ENCODE measurements at places on chromosomes 2 and 18.

GRCh38 chr2:56260415-56260814 lies 76.6 kb downstream of the CCDC85A start:
- DNase-seq, result no peak

DNA sequence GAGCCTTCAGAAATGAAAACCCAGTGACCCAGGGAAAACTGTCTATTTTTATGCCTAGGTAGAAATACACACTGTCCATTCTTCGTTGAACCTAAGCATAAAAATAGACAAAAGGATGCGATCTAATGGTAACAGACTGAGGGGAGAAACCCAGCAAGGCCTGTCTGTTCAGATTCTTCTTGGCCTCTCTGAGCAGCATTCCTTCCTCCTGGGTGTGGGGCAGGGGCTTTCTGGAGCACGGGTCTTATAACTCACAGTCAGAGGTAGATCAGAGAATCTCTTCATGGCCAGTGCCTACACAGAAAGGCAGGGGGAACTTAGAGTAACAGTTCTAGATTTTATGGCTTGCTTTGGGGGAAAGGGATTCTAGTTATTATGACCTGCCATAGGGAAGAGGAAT lies 56.0 kb downstream of the PKDCC start:
- DNase-seq, result no peak

- DNase-seq, result no peak
Measured at GRCh38 chr2:44168681-44169154, at the start of gene PPM1B. Gene PPM1B (plus strand): TSS chr2:44168875. CDS start chr2:44201200, 32,325 bp downstream.

- DNase-seq, result no peak
Measured at GRCh38 chr2:171675810-171676345, 11.4 kb upstream of the DYNC1I2 start.

GRCh38 chr2:3681625-3682024 lies 21.8 kb upstream of the DCDC2C start:
- no peak for DNase-seq

DNA sequence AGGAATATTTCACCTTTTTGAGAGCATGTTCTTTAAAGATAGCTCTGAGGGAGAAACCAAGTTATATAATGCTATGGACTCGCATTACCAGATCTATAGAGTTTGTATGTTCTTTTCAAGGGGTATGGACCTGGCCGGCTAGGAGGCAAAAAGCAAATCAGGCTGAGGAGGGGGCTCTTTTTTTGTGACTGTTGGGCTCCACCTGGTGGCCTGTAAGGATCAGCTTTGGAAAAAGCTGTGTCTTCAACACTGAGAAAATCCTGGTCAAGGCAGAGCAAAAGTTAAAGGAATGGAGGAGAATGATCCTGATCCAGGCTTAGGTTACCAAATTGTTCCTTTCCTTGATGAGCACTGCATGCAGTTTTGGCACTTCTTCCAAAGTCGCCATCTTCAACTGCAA lies 180.5 kb downstream of the DIS3L2 start:
- peak; percentile 6 for DNase-seq

DNA sequence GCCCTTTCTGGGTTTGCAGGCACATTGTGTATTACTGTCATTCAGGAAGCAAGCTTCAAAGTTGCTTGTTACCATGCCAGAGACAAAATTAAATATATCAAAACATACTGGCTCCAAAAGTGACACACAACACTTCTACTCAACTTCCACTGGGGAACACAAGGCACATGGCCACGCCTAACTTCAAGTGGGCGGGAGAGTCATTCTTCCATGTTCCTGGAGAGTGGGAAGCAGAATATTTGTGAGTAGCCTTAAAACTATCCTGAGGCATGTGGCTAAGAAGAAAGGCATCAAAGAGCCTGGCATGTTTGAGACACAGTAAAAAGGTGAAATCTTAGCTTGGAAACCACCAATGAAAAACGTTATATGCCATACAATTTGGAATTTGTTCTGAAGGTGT lies 90.5 kb upstream of the TACR1 start:
- DNase-seq, result no peak

GRCh38 chr2:10190255-10190654 lies 67.7 kb downstream of the RRM2 start:
- DNase-seq, result no peak

DNA sequence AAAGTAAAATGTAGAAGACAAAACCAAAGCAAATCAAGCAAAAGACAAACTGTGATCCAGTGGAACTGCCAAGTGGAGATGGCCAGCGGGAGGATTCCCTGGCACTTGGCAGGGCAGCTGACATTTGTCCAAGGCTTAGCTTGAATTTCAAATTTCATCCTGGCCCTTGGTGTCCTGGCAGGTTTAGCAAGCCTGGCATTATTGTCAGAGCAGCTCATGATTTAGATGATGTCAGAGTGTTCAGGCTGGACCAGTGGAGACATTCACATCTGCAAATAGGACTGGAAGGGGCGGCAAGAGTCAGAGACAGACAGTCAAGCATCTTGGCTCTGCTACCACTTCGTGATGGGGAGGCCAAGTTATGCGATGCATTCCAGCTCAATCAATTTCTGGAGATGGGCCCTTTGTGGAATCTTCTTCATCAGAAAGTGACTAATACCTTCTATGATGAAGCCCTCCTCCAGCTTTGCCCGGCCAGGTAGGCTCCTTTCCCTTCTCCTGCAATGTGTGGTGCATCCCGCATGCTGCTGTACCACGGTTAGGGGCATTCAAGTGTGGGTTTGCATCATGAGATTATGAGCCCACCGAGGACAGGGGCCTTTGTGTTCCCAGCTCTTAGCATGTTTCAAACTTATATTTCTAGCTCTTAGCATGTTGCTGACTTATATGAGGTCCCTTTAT lies 199.7 kb downstream of the ANKRD30B start:
- DNase-seq, result no peak

GRCh38 chr2:204069804-204070203 lies 133.2 kb downstream of the ICOS start:
- no peak for DNase-seq

DNA sequence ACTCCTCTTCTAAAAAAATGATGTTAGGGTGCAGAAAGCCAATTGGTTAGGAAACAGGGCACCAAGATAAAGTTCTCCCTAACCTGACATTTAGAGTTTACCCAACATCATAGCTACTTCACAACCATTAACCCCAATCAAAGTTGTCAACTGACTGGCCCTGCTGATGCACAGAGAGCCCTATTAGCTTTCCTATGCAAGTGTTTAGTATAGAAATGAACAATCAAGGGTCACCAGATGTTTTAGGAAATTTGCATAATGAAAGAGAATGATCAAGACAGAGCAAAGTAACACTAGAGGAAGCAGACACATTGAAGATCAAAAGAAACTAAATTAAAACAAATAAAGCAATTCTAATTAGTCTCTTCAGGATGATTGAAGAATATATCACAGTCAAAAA lies 64.2 kb upstream of the DCC start:
- DNase-seq, result no peak

DNA sequence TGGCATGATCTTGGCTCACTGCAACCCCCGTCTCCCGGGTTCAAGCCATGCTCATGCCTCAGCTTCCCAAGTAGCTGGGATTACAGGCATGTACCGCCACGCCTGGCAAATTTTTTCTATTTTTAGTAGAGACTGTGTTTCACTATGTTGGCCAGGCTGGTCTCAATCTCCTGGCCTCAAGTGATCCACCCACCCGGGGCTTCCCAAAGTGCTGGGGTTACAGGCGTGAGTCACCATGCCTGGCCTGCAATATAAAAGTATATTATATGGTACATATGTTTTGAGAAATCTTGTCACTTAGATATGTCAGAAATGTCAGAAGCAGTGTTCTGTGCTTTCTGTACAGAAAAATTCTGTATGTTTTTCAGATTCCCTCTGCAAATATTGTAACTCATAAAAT lies 19.2 kb upstream of the XPO1 start:
- DNase-seq, result no peak

GRCh38 chr2:185785156-185785555 lies 46.6 kb downstream of the FSIP2 start:
- DNase-seq, result no peak

DNA sequence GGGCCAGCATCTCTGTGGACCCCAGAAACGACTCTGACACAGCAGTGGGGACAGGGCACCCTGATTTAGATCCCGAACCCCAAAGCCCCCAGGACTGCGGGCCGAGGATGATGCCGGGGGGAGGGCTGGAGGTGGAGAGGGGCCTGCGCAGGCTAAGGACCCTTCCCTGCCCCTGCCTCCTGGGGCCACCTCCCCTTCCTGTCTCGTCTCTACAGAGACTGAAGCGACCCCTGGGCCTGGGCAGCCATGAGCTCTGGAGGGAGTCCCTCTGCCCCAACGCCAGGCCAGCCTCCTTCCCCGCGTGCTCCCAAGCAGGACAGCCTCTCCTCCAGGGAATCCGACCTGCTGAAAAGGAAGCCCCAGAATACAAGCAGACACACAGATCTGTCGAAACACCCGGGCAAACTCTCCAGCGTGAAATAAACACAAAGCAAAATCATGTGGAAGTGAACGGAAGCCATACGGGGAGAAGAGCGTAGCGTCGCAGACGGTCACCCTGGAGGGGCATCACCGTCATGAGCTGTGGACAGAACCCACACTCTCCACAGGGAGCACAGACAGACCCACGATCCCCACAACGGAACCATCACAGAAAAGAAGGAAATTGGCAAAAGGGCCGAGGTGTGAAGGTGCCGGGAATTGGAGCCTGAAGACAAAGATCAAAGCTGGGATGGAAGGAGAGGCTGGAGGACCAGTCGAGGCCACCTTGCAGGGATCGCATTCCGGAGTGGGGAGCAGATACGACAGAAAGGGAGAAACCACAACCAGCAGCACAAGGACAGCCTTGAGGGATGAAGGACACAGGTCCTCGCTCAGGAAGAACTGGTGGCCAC lies 51.0 kb upstream of the CTDP1 start:
- DNase-seq, result no peak

DNA sequence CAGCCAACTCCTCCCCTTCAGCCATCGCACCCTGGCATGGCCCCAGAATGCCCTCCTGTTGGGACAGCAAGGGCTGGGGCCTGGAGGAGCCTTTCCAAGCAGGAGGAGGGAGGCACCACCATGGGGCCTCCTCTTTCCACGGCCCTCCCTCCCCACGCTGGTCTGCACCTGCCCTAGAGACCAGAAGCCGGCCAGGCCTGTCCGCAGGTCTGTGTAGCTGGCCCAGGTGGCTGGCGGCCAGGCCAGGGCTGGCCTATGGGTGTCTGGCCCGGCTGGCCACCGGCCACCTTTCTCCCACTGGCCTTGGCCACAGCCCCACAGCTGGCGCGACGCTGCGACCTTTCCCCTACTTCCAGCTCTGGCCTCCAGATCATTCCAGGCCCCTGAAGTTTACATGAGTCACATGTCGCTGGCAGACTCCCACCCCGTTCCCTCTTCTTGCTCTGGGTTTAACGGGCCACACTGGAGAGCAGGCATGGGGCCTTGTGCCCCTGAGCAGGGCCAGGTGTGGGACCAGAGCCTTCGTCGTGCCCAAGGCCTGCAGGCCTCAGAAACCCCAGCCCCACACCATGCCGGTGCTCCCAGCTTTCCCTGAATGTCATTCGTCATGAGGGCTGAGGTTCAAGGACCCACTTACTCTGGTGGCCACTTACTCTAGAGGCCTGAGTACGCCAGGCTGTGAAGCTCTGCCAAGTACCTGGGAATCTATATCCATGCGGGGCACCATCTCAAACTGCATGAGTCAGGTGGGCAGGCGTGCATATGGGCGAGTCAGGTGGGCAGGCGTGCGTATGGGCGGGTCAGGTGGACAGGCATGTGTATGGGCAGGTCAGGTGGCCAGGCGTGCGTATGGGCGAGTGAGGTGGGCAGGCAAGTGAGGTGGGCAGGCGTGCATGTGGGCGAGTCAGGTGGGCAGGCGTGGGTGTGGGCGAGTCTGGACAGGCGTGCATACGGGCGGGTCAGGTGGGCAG lies 33.3 kb upstream of the KLF11 start:
- DNase-seq, result no peak

- no peak for DNase-seq
Measured at GRCh38 chr18:62721839-62722795, 6.8 kb downstream of the PHLPP1 start.

DNA sequence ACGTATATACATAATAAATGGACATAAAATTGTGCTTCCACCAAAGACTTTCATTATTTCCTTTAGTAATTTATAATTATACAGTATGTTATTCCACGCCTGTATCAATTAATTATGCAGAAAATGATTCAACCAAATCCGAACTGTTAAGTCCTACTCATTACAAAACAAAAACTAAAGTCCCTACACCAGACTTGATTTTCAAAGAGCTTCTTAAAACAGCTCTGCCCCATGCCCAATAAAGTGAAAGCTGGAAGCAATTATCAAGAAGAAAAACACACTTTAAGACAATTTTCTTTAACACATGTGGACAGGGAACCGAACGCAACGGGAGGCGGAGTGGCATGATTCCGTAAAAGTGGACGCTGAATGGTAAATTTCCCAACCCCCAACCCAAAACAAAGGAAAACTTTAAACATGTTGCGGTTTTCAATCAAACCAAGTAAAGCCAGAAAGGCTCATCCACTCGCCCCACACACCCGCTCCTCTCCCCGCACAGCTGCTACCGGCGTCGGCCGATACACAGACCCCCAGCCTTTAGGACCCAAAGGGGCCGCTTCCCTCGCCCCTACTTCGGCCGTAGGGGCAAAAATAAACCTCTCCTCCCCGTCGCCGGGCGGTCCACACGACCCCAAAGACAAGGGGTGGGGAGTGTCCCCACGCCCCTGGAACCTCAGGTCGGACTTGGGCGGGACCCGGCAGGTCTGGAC lies 705 bp downstream of the YES1 start:
- no peak for DNase-seq

GRCh38 chr2:64860276-64860885 lies 128.8 kb upstream of the SLC1A4 start:
- no peak for DNase-seq

DNA sequence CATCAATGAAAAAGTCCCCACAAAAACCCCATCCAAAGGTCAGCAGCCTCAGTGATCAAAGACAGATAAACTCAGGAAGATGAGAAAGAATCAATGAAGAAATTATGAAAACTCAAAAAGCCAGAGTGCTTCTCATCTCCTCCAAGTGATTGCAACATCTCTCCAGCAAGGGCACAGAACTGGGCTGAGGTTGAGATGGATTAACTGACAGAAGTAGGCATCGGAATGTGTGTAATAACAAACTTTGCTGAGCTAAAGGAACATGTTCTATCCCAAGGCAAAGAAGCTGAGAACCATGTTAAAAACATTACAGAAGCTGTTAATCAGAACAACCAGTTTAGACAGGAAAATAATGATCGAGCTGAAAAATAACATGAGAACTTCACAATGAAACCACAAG lies 442.8 kb upstream of the SYT4 start:
- DNase-seq, result no peak

- DNase-seq, result peak; percentile 11
Measured at GRCh38 chr18:21997207-21998143, 171.9 kb upstream of the GATA6 start.

All from CD4-positive, alpha-beta memory T cell (primary cell).